SW480 (cell line): ENCODE measurements at places on chromosomes 5 and 9.

DNA sequence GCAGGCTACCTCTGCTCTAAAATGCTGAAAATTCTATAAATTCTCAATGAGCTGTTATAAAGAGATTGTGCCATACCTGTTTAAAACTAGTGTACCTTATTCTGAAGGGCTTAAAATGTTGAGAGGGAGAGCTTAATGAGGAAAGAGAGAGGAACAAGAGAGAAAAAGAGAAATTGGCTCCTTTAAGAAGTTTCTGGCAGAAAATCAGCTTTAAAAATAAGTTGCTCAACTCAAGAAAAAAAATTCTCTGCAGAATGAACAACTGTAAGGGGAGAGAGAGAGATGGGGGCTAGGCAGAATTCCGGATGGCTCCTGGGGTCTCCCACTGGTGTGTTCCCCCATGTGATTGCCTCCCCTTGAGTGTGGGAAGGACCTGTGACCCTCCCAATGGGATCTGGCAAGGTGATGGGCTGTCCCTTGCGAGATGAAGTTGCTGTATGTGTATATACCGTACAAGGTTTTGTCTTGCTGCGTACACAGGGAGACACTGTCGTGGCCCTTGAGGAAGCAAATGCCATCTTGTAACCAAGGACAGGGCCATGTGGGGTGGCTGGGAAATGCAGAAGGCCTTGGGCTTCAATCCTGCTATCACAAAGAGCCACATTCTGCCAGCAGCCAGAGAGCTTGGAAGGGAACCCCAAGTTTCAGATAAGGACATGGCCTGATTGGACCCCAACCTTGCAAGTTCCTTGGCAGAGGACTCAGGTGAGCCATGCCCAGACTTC is 64.3 kb upstream of the S1PR3 start:
- DNase-seq: no peak

GRCh38 chr5:161446655-161447054 is 99.9 kb downstream of the GABRB2 start:
- no peak for DNase-seq

- DNase-seq: no peak
Measured at GRCh38 chr9:91033797-91034196, 232.2 kb downstream of the SYK start.

- no peak for DNase-seq
Measured at GRCh38 chr5:175254155-175254554, 189.8 kb downstream of the DRD1 start.

- no peak for DNase-seq
Measured at GRCh38 chr9:2354216-2354615, 267.4 kb upstream of the VLDLR start.

DNA sequence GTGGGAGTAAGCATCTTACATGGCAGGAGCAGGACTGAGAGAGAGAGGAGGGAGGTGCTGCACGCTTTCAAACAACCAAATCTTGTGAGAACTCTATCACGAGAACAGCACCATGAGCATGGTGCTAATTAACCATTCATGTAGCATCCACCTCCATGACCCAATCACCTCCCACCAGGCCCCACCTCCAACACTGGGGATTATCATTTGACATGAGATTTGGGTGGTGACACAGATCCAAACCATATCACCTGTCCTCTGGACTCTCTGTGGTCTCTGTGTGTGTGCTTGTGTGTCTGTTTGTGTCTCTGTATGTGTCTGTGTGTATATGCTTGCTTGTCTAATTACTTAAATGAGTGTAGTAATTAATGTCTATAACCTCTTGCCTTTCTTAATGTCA is 31.1 kb downstream of the SEC61B start:
- DNase-seq: no peak

DNA sequence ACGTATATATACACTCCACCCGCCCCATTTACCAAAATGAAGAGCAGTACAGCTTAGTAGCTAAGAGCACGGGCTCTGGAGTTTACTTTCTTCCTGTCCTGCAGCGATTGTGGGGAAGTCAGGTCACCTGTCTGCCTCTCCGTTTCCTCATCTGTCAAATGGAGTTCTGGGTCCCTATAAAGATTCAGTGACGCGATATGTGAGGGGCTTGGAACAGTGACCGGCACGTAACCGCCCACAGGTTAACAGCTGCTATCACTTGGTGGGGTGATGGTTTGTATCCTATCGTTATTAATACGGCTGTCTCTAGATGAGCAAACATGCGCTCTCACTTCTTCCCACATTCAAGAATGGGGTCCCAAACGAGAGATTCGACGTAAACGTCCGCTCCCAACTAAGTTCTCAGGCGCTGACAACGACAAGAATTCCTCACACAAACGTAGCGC is 426 bp downstream of the FAM114A2 start:
- DNase-seq: peak; percentile 69

GRCh38 chr5:10726913-10727517 is 34.0 kb downstream of the DAP start:
- no peak for DNase-seq

DNA sequence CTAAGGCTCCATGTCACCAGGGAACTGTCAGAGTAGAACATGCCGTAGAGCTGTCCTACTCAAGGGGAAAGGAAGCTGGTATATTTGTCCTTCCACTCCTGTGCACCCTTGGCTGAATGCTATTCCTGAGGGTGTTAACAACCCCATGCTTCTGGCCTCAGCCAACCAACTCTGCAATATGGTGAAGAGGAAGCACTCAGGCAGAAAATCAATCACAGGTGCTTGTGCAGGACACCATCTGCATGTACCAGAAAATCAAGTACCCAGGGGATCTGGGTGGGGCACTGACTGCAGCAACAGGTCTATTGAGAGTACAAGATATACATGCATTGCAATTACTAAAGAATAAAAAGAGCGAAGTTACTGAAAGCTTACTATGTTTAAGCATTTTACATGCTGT is 51.4 kb upstream of the NEK6 start:
- no peak for DNase-seq

- DNase-seq: no peak
Measured at GRCh38 chr9:128901822-128902221, 19.0 kb upstream of the PHYHD1 start.

DNA sequence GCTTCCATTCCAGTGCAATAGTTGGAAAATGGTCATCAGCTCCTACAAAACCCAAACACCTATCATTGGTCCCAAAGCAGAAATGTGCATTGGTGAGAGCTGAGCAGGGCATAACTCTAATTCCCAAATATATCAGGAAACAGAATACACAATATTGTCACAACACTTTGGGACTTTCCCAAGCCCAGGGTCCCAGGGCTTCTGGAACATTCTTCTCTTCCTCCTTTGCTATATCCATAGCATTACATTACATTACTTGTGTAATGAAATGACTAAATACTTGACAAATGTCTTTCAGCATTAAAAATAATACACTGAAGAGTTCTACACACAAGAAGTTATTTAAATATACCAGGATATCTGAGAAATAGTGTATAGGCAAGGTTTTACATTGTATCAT is 45.6 kb downstream of the LIX1 start:
- no peak for DNase-seq

DNA sequence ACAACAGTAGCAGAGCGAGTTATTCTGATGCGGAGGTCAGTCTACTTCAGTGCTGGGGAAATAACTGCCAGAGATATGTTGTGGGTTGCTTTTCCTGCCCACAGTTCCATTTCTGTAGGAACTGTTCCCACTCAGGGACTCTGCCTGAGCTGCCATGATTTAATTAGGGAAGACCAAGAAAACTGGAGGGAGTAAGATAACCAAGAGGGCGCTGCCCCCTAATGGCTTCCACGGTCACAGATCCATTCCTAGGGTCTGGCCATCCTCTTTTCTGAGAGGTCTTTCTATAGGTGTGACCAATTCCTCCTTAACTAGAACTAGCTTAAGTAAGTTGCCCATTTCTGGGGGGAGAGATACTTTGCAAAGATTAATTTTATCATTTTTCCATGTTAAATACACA is 125.9 kb downstream of the APBA1 start:
- peak; percentile 66 for DNase-seq

DNA sequence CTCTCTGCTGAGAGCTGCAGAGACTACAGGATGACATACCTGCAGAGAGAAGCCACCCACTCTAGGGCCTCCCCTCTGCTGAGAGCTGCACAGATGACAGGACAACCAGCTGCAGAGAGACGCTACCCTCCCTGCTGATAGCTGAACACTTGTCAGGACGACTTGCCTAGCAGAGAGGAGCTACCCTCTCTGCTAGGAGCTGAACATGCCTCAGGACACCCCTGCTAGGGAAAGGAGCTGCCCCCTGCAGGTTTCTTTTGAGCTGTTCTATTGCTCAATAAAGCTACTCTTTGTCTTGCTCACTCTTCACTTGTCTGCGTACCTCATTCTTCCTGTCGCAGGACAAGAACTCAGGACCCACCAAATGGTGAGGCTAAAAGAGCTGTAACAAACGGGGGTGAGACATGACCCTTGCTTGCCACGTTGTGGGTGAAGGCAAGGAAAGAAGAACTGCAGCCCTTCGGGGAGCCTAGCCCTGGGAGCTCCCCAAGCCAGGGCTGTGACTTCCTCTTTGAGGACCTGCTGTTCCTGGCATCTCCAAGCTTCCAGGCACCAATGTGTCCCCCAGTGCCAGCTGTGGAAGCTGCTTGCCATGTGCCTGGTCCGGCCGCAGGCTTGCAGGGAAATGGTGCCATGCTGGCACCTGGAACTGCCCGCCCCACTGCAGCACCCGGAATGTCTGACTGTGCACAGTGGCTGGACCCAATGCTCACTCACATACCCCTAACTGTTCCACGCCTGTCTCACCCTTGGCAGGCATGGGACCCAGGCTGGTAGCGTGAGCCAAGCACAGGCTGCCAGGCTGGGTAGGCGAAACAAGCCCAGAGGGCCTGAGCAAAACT is 5.1 kb upstream of the TESK1 start:
- no peak for DNase-seq

- no peak for DNase-seq
Measured at GRCh38 chr5:76870046-76870445, 20.2 kb downstream of the S100Z start.

DNA sequence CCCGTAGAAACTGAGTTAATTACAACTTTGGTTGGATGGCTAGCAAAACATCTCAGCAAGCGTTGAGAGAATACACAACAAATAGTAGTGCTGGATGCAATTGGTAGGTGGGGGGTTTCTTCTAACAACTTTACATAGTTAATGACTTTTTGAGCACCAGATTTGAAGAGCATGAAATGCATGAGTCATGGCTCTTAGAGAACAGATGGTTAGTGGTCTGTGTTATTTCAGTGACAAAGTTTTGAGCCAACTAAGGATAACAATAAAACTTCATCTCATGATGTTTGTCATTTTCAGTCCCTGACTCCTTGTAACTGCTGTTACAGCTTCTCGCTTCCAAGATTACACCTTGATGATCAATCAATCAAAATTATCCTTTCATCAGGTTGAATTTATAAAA is 399.0 kb upstream of the BRINP1 start:
- DNase-seq: no peak
